T-helper 22 cell (primary cell): ENCODE measurements at places on chromosomes 2 and 18.

DNA sequence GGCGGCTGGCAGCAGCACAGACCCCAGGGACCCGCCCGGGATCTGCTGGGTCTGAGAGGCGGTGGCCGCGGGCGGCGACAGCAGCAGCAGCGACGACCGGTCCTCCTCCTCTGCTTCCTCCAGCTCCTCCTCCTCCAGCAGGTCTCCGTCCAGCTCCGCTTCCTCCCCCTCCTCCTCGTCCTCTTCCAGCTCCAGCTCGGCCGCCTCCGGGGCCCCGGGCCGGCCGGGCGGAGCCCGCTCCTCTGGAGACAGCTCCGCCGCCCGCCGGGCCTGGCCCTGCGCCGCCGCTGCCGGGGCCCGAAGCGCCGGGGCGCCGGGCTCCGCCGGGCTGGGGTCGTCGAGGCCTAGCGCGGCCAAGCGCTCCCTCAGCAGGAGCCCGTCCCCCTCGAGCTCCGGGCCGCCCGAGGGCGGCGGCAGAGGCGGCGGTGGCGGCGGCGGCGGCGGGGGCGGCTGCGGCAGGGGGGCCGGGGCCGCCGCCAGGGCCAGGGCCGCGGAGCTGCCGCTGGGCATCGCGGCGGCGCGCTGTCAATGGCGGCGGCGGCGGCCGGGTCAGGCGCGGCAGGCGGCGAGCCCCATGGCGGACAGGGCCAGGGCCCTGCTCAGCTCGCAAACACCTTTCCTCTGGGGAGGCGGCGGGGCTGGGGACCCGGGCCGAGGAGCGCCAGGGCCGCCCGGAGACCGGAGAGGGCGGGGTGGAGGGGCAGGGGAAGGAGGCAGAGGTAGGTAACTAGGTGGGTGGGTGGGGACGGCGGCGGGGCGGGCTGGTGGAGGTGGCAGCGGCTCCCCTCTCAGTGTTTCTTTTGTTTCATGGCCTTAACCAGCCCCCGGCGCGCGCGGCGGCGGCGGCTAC lies 445 bp downstream of the MEX3C start:
- DNase-seq = peak; percentile 17

GRCh38 chr18:63681449-63682340 lies 20.0 kb upstream of the SERPINB3 start:
- DNase-seq = no peak

GRCh38 chr2:200430017-200430416 lies 79.9 kb downstream of the KCTD18 start:
- no peak for DNase-seq

DNA sequence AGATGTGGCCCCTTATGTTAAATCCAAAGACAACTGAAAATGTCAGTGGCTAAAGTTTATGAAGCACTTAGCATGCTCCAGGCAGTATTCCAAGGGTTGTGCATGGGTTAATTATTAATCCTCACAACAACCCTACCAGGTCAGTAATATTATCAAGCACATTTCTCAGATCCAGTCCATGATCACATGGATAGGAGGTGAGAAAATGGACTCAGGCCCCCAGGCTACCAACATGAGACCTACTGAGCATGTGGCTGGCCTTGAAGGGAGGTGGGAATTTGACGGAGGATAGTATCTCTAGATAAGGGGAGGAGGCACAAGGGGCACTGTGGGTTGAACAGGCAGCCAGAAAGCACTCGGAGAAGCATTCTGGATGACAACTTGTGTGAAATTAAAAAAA lies 412.0 kb downstream of the MEIS1 start:
- DNase-seq = no peak

DNA sequence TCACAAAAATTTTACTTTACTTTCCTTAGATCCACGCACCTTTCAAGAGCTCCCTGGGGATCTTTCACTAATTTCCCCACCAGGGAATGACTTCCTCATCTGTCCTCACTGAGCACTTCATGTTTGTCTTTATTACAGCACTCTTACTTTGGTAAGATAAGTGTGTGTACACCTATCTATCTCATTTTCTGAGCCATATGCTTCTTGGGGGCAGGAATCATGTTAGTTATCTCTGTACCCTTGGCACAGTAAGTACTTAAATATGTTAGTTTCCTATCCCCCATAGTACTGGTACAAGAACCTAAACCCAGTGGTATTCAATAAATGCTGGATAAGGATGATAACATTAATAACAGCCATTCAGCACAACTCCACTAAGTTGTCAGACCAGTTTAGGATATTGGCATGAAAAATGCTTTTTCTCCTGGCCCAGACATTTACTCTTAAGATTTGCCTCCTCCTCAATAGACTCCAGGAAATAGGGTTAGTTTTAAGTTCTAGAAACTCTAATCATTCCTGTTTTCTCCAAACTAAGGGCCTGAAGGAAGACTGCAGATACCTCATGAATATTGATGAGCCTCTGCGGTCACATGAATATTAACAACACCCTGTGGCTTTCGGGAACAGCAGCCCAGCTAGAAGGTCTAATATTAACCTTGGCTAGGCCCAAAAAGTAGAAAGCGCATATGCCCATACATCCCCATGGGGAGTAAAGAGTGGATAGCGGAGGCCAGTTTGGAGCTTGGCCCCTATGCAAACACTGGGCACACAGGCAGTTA lies 38.2 kb downstream of the NHEJ1 start:
- DNase-seq = no peak

DNA sequence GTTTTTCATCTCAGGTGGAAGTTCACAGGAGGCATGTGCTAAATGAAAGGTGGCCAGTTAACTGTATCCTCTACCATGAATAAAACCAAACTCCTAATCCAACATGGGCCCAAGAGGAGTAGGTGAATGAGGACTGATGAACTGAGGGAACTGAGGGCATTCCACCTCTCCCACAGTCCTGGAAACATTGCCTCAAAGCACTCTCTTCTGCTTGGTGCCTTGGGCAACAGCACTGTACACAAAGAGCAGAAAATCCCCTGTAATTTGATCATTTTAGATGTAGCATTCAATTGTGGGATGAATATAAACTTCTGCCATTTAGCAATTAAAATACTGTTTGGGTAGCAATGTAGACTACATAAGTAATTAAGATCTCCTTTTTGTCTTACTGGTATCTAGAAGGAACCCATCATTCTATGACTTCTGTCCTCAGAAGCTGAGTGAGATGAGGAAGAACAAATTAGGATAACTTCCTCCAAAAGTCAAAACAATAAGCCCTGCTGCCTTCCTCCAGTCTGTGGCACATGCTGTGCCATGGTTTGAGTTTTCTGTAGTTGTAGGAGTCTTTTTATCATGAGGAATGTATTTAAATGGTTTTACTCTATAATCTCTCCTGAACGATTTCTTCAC lies 86.7 kb upstream of the ZEB2 start:
- no peak for DNase-seq

- DNase-seq = no peak
These were observed 21.5 kb downstream of the MTERF4 start for GRCh38 chr2:241080405-241081189.

DNA sequence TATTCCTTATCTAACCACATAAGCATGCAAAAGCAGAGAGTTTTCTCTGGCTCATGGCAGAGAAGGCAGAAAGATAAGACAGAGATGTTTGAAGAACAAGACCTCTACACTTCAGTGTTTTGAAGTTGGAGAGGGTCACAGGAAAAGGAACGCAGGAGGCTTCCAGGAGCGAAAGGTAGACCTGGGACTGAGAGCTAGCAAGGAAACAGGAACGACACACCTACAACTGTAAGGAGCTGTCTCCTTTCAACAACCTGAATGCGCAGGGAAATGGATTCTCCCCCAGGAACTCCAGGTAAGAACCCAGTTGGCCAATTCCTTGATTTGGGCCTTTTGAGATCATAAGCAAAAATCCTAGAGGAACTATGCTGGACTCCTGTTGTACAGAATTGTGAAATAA lies 746.6 kb upstream of the DDX18 start:
- no peak for DNase-seq

DNA sequence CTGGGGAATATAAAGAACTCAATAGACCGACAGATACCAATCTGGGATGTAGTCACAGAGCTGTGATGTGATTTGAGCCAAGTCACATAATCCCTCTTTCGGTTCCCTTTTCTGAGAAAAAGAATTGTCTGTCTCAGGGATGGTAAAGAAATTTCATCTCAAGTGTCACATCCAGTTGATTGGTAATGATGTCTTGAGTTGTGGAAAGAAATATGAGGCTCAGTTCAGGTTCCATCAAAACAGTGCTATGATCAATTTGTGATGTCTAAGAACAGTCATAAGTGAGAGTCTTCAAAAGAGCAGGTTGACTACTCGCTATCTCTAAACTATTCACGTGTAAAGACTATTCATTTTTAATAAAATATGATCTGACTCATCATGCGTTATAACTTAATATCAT lies 223.3 kb downstream of the METTL4 start:
- no peak for DNase-seq

- no peak for DNase-seq
These were observed 16.9 kb upstream of the CCDC102B start for GRCh38 chr18:68780802-68781635.
